ENCODE measurements at places on chromosomes 5 and 9. TPM values are rescaled to one million over a fixed set of nuclear protein-coding genes. Genes with fewer than 3 reads are reported as not detected.

DNA sequence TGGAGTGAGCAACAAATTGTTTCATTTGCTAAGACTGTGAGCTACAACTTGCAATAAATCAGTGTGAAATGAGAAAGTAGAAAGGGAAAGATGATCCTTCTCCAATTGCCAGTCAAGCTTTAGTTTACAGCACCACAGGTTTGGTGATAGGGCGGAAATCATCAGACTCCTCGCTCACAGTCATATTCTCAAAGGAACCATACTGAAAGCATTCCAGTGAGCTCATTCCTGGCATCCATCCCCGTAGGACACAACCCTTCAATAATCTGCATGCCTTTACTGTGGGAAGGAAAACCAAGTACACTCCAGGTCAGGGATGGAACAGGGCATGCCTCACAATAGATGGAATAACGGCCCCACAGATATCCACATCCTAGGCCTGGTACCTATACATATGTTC is 80.7 kb downstream of the FSTL4 start:
- peaks cover 5% of the 10 kb centered on the region for H3K27me3 ChIP-seq
- H3K4me1 ChIP-seq, result no peaks in the 10 kb centered on the region
- H3K27ac ChIP-seq, result no peak overlapping the region
- H3K4me3 ChIP-seq, result no peak overlapping the region

DNA sequence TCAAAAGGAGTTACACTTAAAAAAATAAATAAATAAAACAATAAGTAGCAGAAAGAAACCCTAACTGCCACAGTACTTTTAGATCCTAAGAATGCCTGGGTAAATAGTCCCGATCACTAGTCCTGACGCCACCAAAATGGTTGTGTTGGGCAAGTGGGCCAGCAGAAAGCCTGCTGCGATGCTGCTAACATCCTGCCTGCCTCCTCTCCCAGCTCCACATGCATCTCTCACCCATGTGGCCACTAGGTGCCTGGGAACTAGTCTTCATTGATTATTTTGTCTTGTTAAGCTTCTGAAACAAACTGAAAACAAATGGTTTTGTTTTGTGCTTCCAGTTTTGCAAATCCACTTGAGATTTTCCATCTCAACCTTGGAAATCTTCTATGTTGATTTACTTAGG is 54.4 kb upstream of the TRAF1 start:
- peaks cover 24% of the 10 kb centered on the region for H3K4me1 ChIP-seq
- no peaks in the 10 kb centered on the region for H3K27me3 ChIP-seq
- H3K27ac ChIP-seq, result no peak overlapping the region

DNA sequence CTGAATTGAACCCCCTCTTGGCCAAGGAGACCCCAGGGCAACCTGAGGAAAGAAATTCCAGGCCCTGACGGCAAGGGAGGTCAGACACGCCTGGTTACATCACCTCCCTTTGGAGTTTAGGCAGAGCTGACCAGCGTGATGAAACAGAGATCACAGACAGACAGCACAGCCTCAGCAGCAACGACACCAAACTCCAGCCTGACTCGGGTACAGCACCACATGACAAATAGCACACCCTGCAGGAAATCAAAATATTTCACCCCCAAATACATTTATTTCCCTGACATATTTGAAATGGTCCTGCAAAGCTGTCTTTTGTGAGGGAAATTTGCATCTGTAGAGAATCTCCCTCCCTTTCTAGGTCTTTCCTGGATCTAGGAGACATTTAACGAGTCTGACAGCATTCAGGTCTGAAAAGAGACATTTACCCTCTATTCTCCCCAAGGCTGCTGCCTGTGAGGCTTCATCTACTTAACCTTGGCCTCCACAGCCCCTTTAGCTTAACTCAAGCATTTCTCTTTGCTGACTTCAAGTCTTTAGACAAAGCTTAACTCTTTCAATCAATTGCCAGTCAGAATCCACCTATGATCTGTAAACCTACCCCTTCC is 2.6 kb downstream of the QSOX2 start:
- no peaks in the 10 kb centered on the region for H3K36me3 ChIP-seq
- H3K4me1 ChIP-seq, result peaks cover 23% of the 10 kb centered on the region
- H3K4me3 ChIP-seq, result no peak overlapping the region
- no peak overlapping the region for H3K27ac ChIP-seq

DNA sequence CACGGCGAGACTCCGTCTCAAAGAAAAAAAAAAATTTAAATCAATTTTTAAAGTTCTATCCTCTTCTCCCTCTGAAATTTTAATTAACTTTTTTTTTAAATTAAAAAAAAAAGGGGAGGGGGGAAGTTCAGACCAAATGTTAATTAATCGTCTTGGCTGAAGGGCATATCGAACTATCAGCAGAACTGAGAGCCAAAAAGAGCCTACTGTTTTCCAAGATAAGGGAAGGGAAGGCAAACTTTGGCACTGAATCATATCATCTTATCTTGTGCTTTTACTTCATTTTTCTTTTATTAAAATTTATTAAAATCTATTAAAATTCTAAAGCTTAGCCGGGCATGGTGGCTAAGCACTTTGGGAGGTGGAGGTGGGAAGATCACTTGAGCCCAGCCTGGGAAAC is 45.9 kb upstream of the MTMR12 start:
- H3K4me1 ChIP-seq, result peaks cover 7% of the 10 kb centered on the region
- no peak overlapping the region for H3K4me3 ChIP-seq
- no peak overlapping the region for H3K27ac ChIP-seq
- peaks cover 33% of the 10 kb centered on the region for H3K36me3 ChIP-seq
- no peak for DNase-seq

GRCh38 chr9:35303567-35303966 is 141.8 kb downstream of the UNC13B start:
- peaks cover 16% of the 10 kb centered on the region for H3K36me3 ChIP-seq
- no peak overlapping the region for H3K4me3 ChIP-seq
- no peak for DNase-seq
- H3K27ac ChIP-seq, result no peak overlapping the region

- DNase-seq, result no peak
- H3K27me3 ChIP-seq, result no peaks in the 10 kb centered on the region
- H3K4me3 ChIP-seq, result no peak overlapping the region
These were observed 216.6 kb downstream of the SGCD start for GRCh38 chr5:156543348-156544145.

GRCh38 chr9:86324308-86324707 is 29.9 kb downstream of the TUT7 start:
- peaks cover 49% of the 10 kb centered on the region for H3K4me1 ChIP-seq
- peak; percentile 60 for DNase-seq
- no peaks in the 10 kb centered on the region for H3K27me3 ChIP-seq
- peaks cover 48% of the 10 kb centered on the region for H3K36me3 ChIP-seq
- peak overlapping the region; percentile 89 for H3K27ac ChIP-seq

- DNase-seq, result no peak
- H3K4me1 ChIP-seq, result peaks cover 5% of the 10 kb centered on the region
- H3K27ac ChIP-seq, result no peak overlapping the region
- H3K27me3 ChIP-seq, result no peaks in the 10 kb centered on the region
- H3K36me3 ChIP-seq, result peaks cover 8% of the 10 kb centered on the region
These were observed 15.7 kb downstream of the NACC2 start for GRCh38 chr9:136079211-136079915.

DNA sequence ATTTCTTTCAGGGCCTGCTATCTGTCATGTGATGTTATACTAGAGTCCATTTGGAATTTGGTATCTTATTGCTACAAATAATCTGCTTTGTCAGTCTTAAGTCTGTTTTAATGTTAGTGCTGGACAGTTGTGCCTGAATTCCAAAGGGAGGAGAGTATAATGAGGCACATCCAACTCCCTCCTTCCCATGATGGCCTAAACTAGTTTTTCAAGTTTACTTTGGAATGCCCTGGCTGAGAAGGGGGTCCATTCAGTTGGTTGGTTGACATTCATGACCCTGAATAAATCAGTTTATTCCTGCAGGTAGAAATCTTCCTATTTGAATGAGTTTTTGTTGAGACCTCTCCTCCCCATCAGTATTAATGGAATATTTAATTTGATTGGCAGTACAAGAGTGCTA is 9.4 kb upstream of the LRRTM2 start:
- peaks cover 29% of the 10 kb centered on the region for H3K36me3 ChIP-seq
- peaks cover 1% of the 10 kb centered on the region for H3K27me3 ChIP-seq
- no peaks in the 10 kb centered on the region for H3K4me1 ChIP-seq

DNA sequence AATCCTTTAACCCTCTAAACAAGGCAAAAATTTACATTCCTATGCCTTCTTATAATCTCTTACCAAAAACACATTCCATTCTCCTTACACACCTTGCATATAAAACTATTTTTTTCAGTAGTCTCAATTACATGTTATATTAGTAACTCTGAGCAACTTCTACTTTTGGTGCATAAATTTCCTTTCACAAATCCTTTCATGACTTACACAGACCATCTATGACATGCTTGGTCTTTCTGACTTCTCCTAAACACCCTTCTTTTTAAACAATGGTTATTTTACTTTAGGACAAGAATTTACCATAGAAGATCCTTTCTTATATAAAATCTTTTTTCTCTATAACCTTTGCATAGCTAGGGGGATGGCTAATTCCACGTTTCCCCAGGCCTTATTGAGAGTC is 208.0 kb upstream of the ARRDC3 start:
- no peak for DNase-seq
- H3K27me3 ChIP-seq, result no peaks in the 10 kb centered on the region

GRCh38 chr9:12554636-12555035 is 138.5 kb upstream of the TYRP1 start:
- no peak overlapping the region for H3K27ac ChIP-seq
- H3K27me3 ChIP-seq, result no peaks in the 10 kb centered on the region
- no peak for DNase-seq
- no peak overlapping the region for H3K4me3 ChIP-seq
- no peaks in the 10 kb centered on the region for H3K4me1 ChIP-seq

- no peaks in the 10 kb centered on the region for H3K4me1 ChIP-seq
- no peak overlapping the region for H3K4me3 ChIP-seq
- no peak overlapping the region for H3K27ac ChIP-seq
- no peaks in the 10 kb centered on the region for H3K36me3 ChIP-seq
- H3K27me3 ChIP-seq, result peaks cover 2% of the 10 kb centered on the region
These were observed 157.5 kb upstream of the IQGAP2 start for GRCh38 chr5:76245590-76245989.

The BTNL3 gene
- total RNA-seq, result not detected

The TMC1 gene
- total RNA-seq, result 0.55 TPM

The FCHSD1 gene
- total RNA-seq, result 20.7 TPM

The LHX3 gene
- not detected for total RNA-seq

The TLX3 gene
- not detected for total RNA-seq

Data from HFFc6 (cell line).